HEK293T (cell line): ENCODE measurements at places on chromosomes 6 and 20.
A peak's percentile ranks its signal among the peaks of the same experiment; 100 is the strongest.

DNA sequence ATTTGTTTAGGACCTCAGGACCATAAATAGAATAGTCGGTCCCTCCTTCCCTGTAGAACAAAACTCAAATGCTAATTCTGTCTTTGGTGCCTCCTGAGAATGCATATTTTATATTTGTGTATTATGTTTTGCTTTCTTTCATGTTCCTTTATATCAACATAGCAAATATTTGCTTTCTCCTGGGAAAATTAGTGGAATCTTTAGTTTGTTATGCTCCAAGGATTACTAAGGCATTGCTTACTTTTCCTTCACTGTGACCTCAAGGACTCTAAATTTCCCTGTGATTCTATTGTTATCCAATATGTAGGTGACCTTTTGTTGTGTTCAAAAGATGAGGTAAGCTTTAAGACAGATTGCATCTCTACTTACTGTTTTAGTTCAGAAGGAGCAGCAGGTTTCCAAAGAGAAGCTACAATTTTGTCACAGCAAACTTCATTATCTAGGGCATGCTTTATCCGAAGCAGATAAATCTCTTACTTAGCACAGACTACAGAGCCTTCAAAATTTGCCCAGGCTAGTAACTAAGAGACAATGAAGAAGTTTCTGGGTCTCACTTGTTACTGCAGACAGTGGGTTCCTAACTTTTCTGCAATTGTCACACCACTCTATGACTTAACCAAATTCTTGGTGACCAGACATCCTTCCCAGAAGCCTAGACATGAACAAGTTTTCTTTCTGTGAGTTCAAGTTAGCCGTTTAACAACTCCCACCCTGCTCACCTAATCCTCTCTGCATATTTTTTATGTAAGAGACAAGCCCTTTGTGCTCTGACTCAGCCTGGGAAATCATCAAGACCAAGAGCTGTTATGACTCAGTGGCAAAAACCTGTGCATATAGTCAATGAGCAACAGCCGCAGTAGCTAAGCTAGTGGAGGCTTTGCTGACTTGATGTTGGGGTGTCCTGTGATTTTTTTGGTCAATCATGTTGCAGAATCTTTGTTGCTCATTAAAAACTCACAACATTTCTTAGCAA is 378.8 kb downstream of the QKI start:
- no peak for DNase-seq

DNA sequence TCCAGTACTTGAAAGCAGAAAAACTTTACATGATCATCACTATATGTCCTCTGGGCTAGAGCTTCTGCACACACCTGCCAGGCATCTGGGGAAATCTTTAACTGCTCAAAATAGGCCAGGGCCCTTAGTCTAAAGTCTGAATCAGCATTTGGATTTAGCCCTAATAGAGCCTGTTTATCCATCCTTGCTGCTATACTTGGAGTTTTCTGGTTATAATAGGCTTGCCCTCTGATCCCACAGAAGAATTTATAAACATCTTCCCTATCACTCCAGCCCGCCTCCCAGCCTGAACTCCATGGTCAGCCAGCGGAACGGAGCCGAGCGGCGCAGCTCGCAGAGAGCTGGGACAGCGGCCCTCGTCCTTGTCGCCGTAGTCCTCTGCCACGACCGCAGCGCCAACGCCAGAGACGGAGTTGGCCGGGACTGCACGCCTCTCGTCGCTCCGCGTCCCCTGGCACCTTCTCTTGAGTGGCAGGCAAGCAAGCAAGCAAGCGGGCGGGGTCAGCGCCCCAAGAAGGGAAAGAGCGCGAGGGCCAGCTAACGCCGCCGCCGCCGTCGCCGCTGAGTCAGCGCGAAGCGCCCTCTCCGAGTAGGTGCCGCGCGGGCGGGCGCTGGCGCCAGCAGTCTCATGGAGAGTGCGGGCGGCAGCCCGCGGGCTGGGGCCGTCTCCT is 25.4 kb upstream of the ASIP start:
- DNase-seq, result peak; percentile 77

GRCh38 chr6:36676141-36677058 is 2.1 kb upstream of the CDKN1A start:
- DNase-seq, result no peak

DNA sequence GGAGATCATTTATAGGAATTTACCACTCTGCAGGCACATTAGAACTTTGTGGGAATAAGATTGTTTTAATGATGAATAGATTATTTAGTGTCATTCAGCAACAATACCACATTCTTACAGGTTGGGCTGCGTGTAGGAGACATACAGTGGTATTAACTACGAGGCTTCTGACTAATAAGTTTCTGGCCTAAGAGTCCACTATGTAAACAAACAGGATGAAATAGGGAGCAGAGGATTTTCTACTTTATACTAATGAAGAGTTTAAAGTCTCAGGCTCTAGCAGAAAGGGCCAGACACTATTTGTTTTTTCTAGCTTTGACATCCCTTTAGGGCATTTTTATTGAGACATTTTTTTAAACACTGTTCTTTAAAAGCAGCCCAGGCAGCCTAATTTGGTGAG is 75.6 kb downstream of the SLC24A3 start:
- DNase-seq, result no peak

- DNase-seq, result no peak
These were observed 35.4 kb downstream of the MAN1A1 start for GRCh38 chr6:119313937-119314884.

DNA sequence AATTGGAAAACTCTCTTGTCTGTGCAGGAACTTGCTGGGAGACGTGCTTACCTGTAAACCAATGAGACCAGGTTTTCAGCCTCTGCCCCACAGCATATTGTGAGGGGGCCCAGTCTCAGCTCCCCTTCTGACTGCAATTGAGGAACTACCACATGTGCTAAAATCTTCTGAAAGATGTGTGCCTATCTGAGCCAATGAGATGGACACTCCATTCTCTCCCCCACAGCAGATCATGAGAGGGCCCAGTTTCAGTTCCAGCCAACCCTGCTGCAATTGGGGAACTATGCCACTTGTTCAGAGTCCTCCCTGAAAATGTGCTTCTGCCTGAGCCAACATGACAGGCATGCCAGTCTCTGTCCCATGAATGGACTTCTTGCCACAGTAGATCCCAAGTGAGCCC is 20.9 kb upstream of the PI3 start:
- no peak for DNase-seq

GRCh38 chr20:9723501-9724202 is 115.2 kb downstream of the PAK5 start:
- DNase-seq, result no peak

GRCh38 chr20:53547664-53548239 is 45.9 kb downstream of the ZNF217 start:
- peak; percentile 72 for DNase-seq

- peak; percentile 21 for DNase-seq
These were observed 2.8 kb upstream of the HTR1B start for GRCh38 chr6:77466055-77466450.

DNA sequence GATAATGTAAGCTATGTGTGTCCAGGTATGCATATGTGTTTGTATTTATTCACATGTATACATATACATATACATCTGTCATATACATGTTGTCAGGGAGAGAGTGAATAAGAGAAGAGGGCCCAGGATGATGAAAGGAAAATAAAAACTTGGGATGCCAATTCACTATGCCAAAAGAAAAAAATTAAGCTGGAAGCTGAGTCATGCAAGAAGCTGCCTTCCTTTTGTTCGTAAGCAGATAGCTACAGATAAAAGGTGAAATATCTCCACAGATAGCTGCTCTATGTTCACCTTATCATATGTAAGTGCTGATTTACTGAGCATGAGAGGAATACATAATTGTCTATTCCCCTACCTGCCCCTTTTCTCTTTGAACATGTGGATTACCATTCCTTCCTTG is 579.9 kb downstream of the EPM2A start:
- DNase-seq, result no peak
